ENCODE measurements at places on chromosomes 16 and 17.
A peak's percentile ranks its signal among the peaks of the same experiment; 100 is the strongest.

DNA sequence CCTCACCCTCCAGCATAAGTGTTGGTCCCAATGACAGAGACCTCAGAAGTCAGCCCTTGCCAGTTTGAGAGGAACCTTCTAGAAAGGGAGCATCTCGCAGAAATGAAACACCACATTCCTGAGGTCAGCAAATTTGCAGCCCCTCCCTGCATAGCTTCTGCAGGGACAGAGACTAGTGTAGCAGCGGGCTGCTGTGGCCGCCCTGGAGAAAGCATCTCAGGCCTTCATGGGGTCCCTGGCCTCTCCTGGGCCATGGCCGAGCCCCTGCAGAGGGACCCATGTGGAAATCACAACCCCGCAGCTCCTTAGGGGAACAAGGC lies 11.4 kb downstream of the HS3ST6 start:
- DNase-seq, result no peak

DNA sequence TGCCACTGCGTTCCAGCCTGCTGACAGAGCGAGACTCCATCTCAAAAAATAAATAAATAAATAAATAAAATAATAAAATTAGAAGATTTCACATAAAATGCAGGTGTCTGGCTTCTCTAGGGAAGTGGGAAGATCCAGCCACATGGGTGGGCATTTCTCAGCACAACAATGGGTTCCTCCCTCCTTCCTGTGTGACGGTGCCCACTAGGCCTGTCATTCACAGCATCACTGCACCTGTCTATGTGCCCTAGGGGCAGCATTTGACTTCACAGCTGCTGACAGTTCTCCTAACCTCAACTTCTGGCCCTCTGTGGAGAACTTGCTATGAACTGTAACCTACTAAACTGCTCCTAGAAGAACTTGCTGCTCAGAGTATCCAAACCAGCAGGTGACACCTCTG lies 3.0 kb downstream of the ABHD15 start:
- no peak for DNase-seq

- DNase-seq, result no peak
Measured at GRCh38 chr16:64830653-64831052, 291.2 kb downstream of the CDH11 start.

DNA sequence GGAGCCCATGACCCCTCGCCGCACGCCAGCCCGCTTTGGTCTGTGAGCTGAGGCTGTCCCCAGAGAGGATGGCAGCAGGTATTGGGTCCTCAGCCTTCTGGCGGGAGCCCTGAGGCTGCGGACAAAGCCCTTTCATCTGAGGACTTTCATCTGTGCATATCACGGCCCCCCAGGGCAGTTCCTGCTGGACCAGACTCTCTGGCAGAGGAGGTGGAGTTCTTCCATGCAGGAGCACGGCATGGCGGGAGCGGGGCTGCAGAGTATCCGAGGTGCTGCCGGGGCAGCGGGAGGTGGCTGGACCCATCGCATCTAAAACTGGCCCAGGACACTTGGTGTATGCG lies 18.8 kb downstream of the DHX38 start:
- DNase-seq, result no peak

- no peak for DNase-seq
Measured at GRCh38 chr17:57544834-57545463, 200.2 kb downstream of the CCDC182 start.

DNA sequence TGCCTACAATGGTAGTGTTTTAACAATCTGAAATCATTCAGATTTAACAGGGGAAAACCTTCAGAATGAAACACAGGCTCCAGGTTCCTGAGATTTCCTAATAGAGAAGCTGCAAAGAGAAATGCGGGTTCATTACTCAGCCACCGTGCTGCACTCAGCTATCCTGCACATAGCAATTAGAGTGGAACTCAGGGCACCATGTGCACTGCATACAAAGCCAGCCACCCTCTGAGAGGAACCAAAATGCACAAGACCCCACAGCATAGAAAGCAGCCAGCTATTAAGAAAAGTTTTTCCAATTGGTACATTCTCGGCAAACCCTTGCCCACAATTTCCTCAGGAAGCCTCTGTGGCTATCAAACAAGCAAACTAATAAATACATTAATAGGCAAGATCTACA lies 37.4 kb downstream of the TOM1L2 start:
- DNase-seq, result no peak

- no peak for DNase-seq
Measured at GRCh38 chr17:80129006-80129565, 17.8 kb downstream of the EIF4A3 start.

- no peak for DNase-seq
Measured at GRCh38 chr16:59295993-59296736, 562.0 kb upstream of the GOT2 start.

DNA sequence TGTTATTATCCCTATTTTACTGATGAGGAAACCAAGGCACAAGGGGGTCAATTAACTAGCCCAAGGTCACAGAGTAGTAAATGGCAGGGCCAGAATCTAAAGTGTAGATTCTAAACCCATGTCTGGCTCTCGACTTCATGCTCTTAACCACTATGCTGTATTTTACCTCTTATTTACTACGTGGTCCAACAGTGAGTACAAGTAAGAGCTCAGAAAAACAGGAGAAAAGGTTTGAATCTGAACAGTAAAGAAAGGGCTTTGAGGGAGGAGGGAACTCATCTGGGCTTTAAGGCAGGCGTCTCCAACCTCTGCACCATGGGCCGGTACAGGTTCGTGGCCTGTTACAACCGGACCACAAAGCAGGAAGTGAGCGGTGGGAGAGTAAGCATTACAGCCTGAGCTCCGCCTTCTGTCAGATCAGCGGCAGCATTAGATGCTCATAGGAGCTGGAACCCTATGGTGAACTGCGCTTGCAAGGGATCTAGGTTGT lies 62.9 kb downstream of the SMURF2 start:
- DNase-seq, result peak; percentile 64

GRCh38 chr17:76166906-76167305 lies 25.9 kb upstream of the FOXJ1 start:
- DNase-seq, result no peak

- no peak for DNase-seq
Measured at GRCh38 chr17:78313735-78314648, 45.9 kb downstream of the SOCS3 start.

DNA sequence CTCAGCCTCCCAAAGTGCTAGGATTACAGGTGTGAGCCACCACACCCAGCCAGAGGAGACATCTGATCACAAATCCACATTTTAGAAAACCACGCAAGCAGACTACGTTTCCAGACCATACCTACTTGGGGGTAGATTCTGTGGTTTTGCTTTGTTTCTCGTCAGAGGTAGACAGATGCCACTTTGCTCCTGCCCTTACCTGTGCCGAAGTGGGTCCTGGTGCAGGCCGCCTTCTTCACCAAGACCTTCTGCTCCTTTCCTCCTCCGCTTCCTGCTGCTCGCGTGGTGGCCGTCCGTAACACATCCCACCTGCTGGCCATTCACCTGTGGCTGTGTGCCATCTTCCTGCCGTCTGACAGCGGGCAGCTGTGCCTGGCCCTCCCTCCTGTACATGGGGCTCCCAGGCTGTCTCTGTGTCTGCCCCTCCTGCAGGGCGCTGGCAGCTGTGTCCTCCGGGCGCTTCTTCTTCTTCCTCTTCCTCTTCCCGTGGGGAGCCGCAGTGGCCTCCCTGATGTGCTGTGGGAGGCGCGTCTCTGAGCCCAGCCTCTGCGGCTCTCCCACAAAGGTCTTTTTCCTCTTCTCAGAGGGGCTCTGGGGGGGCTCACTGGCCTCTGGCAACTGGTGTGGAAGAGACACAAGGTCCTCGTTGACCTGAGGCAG lies 21.2 kb upstream of the CYTH1 start:
- no peak for DNase-seq

DNA sequence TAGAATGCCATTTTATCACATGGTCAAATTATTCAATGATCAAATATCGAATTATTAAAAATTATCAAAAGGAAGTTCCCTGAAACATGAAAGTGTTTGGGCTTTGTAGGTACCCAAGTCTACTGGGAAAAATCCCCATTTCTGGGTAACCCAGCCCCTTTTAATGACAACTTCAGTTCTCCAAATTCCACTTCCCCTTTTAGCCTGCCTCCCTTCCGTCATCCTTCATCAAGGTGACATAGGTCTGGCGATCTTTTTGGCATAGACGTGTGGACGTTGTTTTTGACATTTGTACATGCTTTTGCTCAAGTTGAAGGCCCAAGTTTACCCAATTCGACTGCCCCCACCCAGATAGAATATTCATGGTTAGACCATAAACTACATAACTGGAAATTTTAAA lies 660.9 kb downstream of the MAF start:
- no peak for DNase-seq

- no peak for DNase-seq
Measured at GRCh38 chr17:77214743-77215142, 74.0 kb downstream of the SEC14L1 start.

DNA sequence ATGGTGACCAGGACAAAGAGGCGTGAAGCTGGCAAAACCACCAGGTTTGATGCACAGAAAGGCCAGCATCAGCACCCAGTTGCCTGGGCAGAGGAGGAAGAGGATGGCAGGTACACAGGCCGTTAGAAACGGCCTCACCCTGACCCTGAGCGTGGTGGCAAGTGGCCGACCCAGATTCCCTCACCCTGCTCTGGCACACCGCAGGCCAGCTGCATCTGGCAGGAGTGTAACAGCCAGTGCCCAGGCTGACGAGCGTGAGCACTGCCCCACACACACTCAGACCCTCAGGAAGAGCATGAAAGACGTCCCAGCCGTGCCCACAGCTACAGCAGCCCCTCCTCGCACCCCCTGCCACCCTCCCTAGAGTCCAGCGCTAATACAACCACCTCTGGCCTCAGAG lies 82.0 kb downstream of the ANKRD11 start:
- no peak for DNase-seq

- no peak for DNase-seq
Measured at GRCh38 chr16:81544261-81544660, 99.7 kb downstream of the CMIP start.

DNA sequence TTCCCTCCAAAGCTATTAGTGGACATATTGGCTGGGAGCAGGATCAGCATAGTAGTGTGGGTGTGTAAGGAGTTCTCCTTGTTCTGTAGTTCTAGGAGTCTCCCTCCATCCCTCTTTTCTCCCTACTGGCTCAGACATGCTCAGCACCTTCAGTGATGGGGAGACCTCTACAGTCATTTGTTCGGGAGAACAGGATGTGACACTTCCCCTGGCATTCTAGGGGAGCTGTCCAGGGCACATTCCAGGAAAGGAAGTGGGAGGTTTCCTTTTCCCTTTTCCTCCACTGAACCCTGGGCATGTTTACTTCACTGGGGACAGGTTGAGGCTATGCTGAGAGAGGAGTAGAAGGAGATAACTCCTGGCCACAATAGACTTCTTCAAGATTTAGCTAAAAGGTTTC lies 86.5 kb downstream of the MYH13 start:
- no peak for DNase-seq

- no peak for DNase-seq
Measured at GRCh38 chr16:82638095-82638798, 11.5 kb downstream of the CDH13 start.

GRCh38 chr17:10201680-10202079 lies 3.3 kb upstream of the GAS7 start:
- no peak for DNase-seq

GRCh38 chr17:48588528-48588927 lies 1.5 kb downstream of the HOXB3 start:
- no peak for DNase-seq

GRCh38 chr17:80026359-80027042 lies 9.2 kb downstream of the TBC1D16 start:
- DNase-seq, result no peak

- no peak for DNase-seq
Measured at GRCh38 chr16:576823-577201, 7.0 kb downstream of the PIGQ start.

DNA sequence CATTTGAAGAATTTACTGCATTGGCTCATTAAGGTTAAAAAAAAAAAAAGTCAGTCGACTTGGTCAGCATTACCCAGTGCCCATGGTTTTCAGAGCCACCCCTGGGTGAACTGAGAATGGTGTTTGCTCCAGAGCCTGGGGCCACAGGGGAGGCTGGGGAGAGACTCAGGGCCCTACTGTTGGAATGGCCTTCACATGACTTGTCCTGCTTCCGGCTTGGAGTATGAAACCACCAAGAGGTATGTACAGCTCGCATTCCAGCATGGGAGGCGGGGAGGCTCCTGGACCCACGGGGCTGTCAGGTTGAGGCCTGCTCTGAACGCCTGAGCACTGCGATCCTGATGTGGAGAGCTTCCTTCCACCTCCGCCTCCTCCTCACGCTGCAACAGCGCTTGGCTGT lies 36.8 kb downstream of the MSI2 start:
- no peak for DNase-seq

GRCh38 chr17:28635506-28635905 lies 9.5 kb downstream of the BLTP2 start:
- DNase-seq, result no peak

GRCh38 chr17:57948169-57948554 lies 7.0 kb downstream of the CUEDC1 start:
- DNase-seq, result no peak

DNA sequence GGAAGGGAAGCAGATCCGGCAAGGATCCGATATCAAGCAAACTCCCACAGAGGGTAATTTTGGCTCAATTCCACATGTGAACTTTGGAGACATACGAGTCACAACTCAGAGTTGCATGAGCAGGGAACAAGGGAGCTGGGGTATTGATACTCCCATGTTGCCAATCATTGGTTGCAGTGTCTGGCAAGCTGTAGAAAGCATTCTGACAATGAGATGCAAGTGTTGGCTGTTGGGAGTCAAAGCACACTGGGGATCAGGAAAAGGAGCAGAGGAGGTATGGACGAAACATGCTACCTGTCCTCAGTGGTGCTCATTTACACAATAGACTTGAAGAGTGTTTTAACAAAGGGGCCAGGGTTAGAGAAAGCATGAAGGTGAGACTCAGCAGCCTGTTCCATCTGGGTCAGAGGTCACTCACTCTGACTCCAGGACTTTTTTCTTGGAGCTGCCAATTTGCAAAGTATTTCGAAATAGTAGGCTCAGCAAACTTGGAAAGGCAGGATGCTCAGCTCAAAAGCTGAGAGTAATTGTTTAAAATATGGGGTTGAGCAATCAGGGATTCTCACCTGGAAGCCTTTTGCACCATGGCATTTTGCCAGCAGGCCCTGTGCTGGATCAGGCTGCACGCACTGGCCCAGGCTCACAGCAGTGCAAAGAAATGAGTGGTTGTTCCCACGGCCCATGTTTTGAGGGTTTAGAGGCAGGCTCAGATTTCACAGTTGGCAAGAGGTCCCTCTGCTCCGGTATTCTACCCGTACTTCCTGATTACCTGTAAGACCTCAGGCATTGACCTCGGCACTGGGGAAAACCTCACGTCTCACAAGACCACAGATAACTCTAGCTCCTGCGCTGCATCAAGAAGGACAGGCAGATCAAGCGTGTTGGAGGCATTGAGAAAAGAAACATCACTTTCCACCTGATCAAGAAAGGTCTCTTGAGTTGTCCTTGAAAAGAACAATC lies 17.6 kb upstream of the NKD1 start:
- no peak for DNase-seq

- DNase-seq, result no peak
Measured at GRCh38 chr16:53715023-53715384, 11.0 kb downstream of the FTO start.

All from hematopoietic multipotent progenitor cell (in vitro differentiated cells).